ENCODE measurements at places on chromosomes 12 and 14.
A peak's percentile ranks its signal among the peaks of the same experiment; 100 is the strongest.

DNA sequence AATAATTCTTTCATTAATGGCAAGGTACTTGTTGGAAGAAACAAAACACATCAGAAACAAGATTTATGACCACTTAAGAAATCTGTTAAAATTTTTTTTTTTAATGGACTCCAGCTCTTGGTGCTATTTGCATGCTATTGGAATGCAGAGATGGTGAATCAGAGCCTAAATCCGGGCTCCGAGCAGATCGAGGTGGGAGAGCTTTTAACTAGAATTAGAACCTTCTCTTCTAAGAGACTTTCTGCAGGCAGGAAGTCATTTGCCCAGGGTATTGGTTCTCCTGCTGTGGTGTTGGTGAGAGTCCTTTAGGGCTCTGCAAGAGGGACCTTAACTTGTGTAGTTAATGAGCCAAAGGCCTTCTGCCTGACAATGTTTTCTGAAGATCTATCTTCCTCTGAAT lies 419.4 kb downstream of the SNAPC1 start:
- no peaks in the 10 kb centered on the region for H3K36me3 ChIP-seq
- no peaks in the 10 kb centered on the region for H3K4me1 ChIP-seq
- peaks cover 1% of the 10 kb centered on the region for H3K27me3 ChIP-seq
- no peak overlapping the region for H3K27ac ChIP-seq
- DNase-seq = no peak
- H3K4me3 ChIP-seq = no peak overlapping the region

GRCh38 chr12:119728444-119728745 lies 60.5 kb downstream of the PRKAB1 start:
- DNase-seq = no peak
- H3K36me3 ChIP-seq = no peaks in the 10 kb centered on the region
- H3K4me3 ChIP-seq = no peak overlapping the region
- H3K27ac ChIP-seq = no peak overlapping the region
- H3K27me3 ChIP-seq = no peaks in the 10 kb centered on the region
- H3K4me1 ChIP-seq = peaks cover 4% of the 10 kb centered on the region

DNA sequence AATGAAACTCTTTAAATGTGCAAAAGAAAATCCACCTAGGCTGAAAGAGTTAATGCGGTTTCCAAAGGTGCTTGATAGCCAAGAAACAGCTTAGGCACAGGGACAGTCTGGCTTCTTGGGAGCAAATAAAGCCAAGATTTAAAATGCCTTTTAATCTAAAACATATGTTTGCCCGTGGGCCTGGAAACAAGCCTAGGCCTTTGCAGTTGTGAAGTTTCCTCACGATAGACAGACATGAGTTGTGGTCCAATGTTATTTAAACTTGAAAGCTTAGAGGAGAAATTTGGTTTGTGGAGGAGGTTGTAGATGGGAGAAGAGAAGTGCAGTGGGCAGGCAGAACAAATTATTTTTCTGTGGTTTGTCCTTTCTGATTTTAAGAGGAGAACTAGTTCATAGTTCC lies 29.8 kb downstream of the PROX2 start:
- H3K36me3 ChIP-seq = no peaks in the 10 kb centered on the region
- H3K27me3 ChIP-seq = no peaks in the 10 kb centered on the region
- no peak overlapping the region for H3K27ac ChIP-seq
- no peaks in the 10 kb centered on the region for H3K4me1 ChIP-seq
- no peak for DNase-seq

- no peak overlapping the region for H3K4me3 ChIP-seq
- H3K36me3 ChIP-seq = peaks cover 16% of the 10 kb centered on the region
- peaks cover 6% of the 10 kb centered on the region for H3K4me1 ChIP-seq
- no peaks in the 10 kb centered on the region for H3K27me3 ChIP-seq
Measured at GRCh38 chr14:89992273-89992672, 36.5 kb downstream of the TDP1 start.

DNA sequence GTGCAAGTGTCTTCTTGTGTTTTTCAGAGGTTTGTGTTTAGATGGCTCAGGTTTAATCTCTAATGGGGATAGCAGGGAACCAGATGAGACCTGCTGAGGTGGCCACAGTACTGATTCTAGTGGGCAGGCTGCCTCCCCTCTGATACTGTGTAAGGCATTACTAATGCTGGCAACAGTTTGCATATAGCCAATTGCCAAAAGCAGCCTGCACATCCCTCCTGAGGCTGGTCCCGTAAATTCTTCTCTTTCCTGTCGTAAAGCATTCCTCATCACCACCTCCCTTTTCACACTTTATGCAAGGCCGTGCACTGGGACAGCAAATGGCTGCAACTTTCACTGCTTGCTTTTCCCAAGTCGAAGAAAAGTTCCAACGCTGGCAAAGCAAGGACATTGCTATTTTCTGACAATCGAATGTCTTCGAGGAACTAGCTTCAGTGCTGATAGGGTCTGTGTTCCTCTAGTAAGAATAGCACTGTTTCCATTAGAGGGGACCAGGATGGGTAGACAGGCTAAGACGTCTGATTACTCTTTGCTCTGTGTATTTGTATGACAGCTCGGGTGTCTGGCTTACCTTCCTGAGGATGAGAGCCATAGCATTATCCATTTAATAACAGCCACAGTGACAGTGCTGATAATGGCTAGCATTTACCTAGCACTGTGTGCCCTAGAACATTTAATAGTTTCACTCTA lies 178.2 kb upstream of the HIF1A start:
- no peak overlapping the region for H3K4me3 ChIP-seq
- peaks cover 8% of the 10 kb centered on the region for H3K4me1 ChIP-seq
- peaks cover 4% of the 10 kb centered on the region for H3K27me3 ChIP-seq
- no peak for DNase-seq
- no peaks in the 10 kb centered on the region for H3K36me3 ChIP-seq

DNA sequence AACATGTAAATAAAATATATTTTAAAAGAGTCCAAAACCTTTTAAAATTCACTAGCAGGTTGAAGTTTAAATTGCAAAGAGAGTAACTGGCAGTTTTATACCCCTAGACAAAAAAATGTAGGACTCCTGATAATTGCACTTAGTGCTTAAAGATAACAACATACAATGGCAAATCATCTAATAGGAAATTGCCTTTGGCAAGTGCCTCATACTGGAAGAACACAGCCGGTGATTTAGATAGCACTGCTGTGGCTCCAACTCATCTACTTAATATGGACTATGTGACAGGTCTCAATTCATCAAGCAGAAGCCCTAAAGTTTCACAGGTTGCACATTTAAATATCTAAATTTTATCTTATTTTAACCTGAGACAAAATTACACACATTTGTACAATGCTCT lies 13.4 kb downstream of the C12orf50 start:
- peaks cover 2% of the 10 kb centered on the region for H3K27me3 ChIP-seq
- no peak overlapping the region for H3K27ac ChIP-seq
- H3K36me3 ChIP-seq = peaks cover 4% of the 10 kb centered on the region
- no peaks in the 10 kb centered on the region for H3K4me1 ChIP-seq

DNA sequence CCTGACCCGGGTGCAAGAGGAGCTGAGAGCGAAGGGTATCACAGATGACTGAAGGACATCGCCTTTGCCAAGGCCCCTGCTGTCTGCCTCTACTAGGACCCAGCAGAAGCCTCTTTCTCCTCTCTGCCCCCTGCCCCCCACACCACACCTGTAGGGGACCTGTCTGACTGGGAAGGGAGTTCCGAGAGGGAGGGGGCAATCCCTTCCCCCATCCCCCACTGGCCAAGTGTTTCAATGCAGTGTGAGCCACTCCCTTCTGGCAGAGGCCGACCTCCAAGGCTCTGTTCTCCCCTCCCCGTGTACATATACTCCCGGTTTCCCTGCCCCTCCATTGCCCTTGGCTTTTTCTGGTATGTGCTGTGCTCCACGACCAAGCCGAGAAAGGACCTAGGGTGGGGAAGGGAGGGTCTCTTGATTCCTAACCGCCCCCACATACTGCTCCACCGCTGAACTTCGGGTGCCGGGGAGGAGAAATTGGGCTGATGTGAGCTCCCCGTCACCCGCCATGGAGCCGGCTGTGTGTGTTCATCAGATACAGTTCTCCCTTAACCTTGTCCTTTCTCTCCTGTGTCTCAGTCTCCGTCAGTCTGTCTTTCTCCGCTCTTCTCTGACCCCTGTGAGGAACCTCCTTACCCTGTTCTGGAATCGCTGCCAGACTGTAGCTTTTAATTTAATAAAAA lies 2.0 kb upstream of the ARHGEF25 start:
- peak overlapping the region; percentile 9 for H3K27ac ChIP-seq
- no peak for DNase-seq
- H3K4me3 ChIP-seq = peak overlapping the region; percentile 42
- H3K27me3 ChIP-seq = peaks cover 9% of the 10 kb centered on the region
- peaks cover 9% of the 10 kb centered on the region for H3K4me1 ChIP-seq
- peaks cover 15% of the 10 kb centered on the region for H3K36me3 ChIP-seq

DNA sequence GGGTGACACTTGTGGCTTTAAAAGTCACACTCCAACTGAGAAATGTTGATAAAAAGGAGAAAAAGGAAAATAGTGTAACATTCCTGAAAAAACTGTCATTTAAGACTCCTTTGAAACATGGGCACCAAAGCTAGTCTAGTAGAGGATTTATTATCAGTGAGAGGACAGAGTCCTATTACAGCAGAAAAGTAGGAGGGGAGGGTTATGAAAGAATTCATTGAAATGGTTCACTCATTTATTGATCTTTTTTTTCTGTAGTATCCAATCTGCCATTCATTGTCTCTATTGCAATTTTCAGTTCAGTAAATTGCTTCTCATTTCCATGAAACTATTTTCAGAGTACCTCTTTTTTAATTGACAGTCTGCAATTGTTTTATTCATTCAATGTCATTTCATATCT lies 25.4 kb downstream of the PPM1A start:
- H3K27me3 ChIP-seq = no peaks in the 10 kb centered on the region
- no peaks in the 10 kb centered on the region for H3K36me3 ChIP-seq
- no peak overlapping the region for H3K4me3 ChIP-seq
- H3K27ac ChIP-seq = no peak overlapping the region
- H3K4me1 ChIP-seq = peaks cover 36% of the 10 kb centered on the region

DNA sequence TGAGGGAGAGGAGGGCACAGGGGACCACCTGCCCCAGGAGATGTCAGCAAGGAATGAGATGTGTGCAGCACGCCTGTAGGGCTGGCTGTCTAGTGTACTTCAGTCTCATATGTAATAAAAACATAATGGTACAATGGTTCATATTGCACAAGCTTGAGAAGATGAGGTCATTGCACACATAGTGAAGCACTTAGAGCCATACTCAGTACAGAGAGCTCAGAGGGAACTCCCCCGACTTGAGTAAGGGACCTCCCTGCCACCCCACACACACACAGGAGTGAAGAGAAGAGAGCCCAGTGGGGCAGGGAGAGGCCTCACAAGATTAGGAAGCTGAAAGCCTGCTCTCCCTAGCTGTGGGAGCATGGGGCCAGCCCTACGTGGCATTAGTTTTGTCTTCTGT lies 61.5 kb downstream of the SLC6A12 start:
- peaks cover 9% of the 10 kb centered on the region for H3K27me3 ChIP-seq
- H3K4me1 ChIP-seq = peaks cover 16% of the 10 kb centered on the region
- DNase-seq = no peak
- no peak overlapping the region for H3K4me3 ChIP-seq
- H3K36me3 ChIP-seq = peaks cover 4% of the 10 kb centered on the region
- no peak overlapping the region for H3K27ac ChIP-seq

- H3K4me3 ChIP-seq = no peak overlapping the region
- H3K27ac ChIP-seq = no peak overlapping the region
- H3K36me3 ChIP-seq = no peaks in the 10 kb centered on the region
- no peaks in the 10 kb centered on the region for H3K4me1 ChIP-seq
Measured at GRCh38 chr12:52891044-52891443, 13.8 kb downstream of the KRT8 start.
